Suppressor macrophage (primary cell): ENCODE measurements at places on chromosomes 7 and 10.

DNA sequence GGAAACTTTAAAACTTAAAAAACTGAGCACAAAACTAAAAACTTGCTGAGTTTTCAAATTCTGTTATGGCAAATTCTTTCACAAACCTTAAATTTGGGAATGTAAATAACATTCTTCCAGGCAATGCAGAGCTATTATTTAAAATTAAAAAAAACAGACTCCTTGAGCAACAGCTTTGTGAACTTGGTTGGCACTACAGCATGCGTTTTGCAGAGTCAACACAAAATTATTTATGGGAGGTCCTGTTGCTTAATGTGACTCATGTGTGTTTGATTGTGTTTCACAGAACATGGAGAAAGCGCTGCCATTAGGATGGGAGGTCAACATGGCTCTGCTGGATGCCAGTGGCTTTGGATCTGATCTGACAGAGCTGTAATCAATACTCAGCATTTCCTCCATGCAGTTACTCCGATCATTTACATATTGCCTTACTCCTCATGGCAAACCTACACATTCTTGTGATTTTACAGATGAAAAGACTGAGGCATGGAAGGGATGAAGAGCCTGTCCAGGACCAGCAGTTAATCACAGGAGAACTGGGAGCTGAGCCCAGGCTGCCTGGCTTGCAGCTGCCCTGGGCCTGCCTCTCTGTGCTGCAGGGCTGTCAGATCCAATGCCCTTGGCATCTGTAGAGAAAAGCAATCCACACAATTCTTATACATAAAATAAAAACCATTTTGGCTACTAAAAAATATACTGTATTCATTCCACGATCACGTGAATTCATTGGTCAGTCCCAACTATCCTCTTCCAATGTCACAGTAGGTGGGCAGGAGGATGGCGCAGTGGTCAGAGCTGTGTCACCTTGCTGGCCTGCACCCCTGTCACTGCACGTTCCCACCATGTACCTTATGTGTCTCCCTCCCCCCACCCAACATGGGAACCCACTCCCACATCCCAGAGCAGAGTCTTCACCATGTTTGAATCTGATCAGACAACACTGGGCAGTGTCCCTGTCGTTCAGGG is 200.9 kb downstream of the CXCL12 start:
- DNase-seq = no peak

- peak; percentile 81 for DNase-seq
Observed at GRCh38 chr7:54773472-54774399, 14.7 kb upstream of the SEC61G start.

DNA sequence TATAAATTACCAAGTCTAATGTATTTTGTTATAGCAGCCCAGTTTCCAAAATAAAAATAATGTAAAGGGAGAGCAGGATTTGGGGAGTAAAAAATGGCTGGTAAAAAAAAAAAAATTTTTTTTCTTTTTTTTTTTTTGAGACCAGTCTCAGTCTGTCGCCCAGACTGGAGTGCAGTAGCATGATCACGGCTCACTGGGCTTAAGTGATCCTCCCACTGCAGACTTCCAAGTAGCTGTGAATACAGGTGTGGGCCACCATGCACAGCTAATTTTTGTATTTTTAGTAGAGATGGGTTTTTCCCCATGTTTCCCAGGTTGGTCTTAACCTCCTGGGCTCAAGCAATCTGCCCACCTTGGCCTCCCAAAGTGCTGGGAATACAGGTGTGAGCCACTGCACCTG is 4.8 kb upstream of the LSM8 start:
- no peak for DNase-seq

DNA sequence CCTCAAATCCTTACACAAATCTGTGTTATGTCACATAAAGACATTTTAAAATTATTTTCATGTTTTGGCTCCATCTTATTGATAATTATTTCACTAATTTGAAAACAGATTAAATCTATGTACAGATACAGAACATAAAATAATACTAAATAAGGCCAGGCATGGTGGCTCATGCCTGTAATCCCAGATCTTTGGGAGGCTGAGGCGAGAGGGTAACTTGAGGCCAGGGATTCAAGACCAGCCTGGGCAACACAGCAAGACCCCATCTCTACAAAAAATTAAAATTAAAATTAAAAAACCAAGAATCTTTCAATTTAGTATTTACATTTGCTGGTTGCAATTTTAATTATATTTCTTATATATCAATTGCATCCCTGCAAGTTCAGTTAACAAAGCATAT is 246.4 kb upstream of the MKLN1 start:
- DNase-seq = no peak

GRCh38 chr10:100895346-100895745 is 17.4 kb upstream of the SLF2 start:
- DNase-seq = no peak

DNA sequence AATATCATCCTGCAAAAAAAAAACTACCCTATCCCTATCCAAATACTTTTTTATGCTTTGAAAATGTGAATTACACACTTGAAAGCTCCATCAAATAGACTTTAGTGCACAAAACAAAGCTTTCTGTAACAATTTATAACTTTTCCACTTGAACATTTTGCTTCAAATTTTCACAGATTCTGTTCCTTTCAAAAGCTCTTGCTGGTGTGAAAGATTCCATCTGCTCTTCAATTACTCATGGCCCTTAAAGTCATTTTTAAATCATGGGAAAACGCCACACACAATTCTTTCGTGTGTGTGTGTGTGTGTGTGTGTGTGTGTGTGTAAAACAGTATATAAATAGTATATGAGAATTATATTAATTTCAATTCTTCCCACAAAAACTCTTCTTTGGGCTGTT is 167.5 kb downstream of the PRPF18 start:
- DNase-seq = no peak

GRCh38 chr7:69476416-69476815 is 121.9 kb upstream of the AUTS2 start:
- DNase-seq = no peak

DNA sequence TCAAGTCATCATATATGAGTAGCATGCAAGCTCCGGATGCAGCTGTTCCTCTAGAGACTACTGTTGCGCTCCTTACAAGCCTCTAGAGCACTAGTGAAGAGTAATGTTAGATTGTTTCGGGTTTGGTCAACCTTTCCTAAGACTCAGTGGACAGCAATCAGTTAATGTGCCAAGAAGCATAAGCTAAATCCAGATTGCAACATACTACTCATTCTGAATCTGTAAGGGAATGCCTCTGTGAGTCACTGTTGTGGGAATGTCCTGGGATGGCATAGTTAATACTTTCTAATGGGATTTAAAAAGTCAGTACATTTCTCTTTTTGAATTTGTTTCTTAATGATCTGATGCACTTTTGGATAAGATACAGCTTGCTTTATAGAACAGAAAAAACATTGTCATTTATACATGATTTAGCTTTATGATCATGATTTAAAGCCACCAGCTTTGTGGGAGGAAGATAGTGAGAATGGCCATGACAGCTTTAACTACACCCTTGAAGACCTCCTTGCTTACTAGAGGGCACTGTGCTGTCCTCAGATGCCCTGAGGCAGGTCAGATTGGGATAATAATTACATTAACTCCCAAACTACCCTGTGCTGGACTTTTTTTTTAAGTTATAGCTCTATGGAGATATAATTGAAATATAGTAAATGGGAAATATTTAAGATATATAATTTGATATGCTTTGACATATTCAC is 138.4 kb downstream of the SDK1 start:
- DNase-seq = no peak

- DNase-seq = no peak
Observed at GRCh38 chr10:91590142-91590903, 42.5 kb downstream of the PPP1R3C start.

DNA sequence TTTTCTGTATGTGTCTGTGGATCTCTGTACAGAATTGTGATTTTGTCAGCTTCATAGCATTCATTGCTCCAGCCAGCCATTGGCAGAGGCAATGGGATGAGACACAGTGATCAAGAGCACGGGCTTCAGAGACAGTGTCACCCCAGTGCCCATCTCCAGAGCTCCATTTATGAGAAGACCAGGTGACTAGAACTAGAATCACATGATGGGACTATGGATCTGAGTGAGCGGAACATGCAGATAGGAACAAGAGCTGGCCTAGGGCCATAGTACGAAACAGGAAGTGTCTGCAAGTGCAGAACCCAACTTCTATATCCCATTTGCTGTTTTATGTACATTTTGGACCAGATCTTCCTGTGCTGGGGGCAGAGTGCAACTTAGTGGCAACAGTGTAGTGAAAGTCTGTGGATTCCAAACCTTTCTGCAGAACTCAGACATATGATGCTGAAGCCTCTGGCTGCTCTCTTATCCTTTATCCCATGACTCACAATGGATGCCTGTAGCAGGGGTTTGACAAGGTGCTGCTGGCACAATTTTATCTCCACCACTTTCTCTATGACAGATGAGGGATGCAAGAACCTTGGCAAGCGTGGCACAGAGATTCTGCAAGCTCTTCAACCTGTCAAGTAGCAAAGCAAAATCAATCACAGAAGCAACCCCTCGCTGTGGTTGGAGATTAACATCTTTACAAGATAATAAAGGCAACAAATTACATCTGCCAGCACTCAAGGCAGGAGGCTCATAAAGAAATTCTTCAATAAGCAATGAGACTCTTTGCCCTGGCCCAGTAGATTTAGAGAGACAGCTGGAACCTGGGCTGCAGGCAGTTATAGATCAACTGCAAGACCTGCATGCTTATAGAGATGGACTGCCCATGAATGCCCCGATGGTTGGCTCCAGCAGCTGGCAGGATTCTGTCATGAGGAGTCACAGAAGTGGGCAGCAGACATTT is 681.3 kb downstream of the TNS3 start:
- DNase-seq = no peak

DNA sequence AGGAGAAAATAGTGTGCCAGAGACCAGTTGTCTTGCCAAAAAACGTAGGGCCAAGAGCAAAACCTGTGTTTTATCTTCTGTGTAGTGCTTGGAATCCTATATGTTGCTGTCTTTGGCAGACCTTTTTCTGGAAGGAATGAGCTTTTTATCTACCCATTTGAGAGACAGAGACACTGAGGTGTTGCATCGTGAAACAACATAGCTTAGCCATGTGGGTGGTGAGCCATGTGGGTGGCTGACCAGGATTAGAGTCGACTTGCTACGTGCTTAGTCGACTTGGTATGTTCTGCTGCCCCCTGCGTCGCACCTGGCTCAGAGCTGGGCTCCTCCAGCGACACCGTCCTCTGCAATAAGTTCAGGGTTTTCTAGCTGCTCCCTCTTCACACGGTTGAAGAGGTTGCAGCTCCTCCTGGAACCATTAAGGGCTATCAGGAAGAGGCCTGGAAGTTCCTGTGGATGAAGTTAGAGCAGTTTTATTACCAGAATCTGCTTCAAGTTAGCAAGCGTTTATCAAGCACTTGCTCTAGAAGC is 175.8 kb downstream of the SH2D4B start:
- DNase-seq = no peak

GRCh38 chr7:47758546-47758945 is 176.6 kb upstream of the TNS3 start:
- DNase-seq = no peak

- DNase-seq = peak; percentile 69
Observed at GRCh38 chr7:42014625-42015618, 222.1 kb downstream of the GLI3 start.

DNA sequence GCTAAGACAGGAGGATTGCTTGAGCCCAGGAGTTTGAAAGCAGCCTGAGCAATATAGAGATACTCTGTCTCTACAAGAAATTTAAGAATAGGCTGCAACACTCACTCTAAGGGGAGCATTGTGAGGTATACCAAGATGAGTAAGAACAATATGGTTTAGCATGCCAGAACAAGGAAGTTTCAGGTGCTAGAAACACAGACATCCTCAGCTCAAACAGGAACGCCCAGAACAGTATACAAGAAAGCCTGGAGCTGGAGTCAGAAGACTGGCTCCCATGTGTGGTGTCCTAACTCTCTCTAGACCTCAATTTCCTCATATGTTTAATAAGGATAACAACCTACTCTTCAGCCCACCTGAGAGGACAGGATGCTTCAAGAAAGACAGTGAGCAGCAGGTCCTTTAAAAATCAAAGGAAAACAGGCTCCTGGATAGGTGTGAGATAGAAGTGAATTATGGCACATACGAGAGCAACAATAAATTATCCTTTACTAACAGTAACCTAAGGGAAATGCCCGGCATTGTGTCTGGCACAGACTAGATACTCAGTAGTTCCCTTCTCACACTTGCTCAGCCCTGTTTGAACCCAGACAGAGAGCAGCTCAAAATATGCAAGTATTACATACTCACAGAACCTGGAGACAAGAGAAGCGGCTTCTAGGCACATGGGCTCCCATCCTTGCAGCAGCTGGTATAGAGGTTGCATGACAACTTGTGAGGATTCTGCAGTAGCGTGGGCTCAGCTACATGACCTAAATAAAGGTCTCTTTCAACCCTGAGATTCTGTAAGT is 45.4 kb downstream of the KAT6B start:
- DNase-seq = no peak

DNA sequence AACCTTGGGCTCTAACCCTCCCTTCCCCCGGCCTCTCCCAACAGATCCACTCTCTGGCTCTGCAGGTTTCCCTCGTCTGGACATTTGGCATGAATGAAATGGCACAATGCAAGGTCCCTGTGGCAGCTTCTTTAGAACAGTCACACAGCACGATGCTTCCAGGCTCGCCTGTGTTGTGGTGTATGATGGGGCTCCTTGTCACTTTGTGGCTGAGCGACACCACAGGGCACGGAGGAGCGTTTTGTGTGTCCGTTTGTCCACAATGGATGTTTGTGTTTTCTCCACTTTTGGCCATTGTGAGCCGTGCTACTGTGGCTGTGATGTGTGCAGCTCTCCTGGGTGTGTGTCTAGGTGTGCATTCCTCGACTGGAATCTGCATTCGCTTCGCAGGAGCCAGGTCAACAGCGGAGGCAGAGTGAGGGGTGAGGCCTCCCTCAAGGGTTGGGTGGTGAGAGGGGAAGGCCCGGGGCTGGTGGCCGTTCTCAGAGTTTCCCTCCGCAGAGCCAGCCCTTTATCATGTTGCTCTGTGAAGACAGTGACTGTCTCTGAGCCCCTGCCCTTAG is 22.3 kb upstream of the SHH start:
- no peak for DNase-seq

GRCh38 chr10:89458784-89459183 is 44.4 kb downstream of the IFIT5 start:
- no peak for DNase-seq

DNA sequence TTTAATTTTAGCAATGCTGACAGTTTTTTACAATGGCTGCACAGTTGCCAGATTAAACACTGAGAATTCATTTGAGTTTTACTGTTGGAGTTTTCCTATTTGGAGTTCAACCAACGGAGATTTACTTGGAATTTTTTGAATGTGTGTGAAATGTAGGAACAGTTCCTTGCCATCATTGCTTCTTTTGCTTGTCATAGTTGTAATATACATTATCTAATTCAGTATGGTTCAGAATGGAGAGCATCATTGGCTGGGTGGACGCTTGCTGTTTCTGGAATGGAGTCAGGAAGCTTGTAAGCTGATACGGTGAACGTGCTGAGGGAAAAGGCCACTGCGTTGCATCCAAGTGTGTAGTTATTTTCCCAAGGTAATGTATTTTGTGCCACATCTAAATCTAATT is 404.3 kb upstream of the KLF6 start:
- DNase-seq = no peak

GRCh38 chr10:88457660-88458059 is 125.5 kb downstream of the RNLS start:
- DNase-seq = no peak

GRCh38 chr7:81297317-81297716 is 378.5 kb upstream of the SEMA3C start:
- DNase-seq = no peak
